ENCODE measurements at places on chromosomes 1 and 21.
A peak's percentile ranks its signal among the peaks of the same experiment; 100 is the strongest.

- no peak for DNase-seq
Measured at GRCh38 chr1:149931212-149931790, 3.7 kb upstream of the SF3B4 start.

- DNase-seq: no peak
Measured at GRCh38 chr1:8159470-8160024, 133.4 kb upstream of the ERRFI1 start.

DNA sequence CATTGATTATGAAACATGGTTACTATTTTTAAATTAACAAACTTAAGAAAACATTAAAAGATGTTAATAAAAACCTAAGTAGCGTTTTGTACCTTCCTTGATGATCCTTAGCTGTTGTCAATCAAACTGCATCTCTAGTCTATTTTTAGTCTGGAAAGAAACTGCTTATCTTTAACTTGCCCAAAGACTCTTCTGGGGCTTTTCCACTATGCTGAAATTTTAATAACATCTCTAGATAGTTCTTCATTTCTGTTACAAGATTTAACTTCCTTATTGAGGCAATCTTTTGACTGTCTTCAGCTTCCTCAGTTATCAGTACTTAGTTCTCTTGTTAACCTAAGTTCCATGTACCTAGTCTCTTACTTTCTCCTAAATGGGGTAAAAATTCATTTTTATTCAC, 135.9 kb upstream of the HMCN1 start:
- no peak for DNase-seq

DNA sequence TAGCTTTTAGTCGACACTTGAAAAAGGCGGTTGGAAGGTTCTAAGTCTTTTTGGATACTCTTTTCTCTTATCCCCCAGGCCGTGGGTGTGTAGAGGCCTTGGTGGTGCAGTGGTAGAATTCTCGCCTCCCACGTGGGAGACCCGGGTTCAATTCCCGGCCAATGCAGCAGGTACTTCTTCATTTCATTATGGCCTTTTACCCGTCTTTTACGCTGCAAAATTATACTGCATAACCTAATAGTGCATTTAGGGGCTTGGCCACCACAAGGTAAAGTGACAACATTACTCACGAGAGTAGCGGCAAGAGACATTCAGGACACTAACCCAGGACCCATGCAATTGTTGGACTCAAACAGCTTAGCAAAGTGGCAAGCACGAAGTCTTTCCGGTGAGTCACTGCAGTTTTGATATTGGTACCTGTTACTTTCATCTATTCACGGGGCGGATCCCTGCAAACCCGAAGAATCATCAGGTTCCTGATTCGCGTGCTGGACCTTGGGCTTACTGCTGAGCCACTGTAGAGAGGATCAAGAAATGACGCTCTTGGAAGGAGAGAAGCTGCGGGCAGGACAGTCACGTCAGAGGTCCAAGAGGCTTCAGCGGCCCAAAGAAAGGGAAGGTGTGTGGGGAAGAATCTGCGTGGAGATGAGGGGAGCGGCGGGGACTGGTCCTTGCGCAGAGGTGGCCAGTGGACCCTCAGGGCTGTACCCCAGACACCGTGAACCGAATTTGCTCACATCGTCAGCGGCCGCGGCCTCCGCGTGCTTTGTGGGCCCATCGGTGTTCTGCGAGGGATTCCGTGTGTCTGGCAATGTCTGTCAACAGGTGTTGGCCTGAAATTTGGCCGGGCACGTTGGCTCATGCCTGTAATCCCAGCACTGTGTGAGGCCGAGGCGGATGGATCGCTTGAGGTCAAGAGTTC, 12.9 kb upstream of the RNU1-4 start:
- peak; percentile 67 for DNase-seq

DNA sequence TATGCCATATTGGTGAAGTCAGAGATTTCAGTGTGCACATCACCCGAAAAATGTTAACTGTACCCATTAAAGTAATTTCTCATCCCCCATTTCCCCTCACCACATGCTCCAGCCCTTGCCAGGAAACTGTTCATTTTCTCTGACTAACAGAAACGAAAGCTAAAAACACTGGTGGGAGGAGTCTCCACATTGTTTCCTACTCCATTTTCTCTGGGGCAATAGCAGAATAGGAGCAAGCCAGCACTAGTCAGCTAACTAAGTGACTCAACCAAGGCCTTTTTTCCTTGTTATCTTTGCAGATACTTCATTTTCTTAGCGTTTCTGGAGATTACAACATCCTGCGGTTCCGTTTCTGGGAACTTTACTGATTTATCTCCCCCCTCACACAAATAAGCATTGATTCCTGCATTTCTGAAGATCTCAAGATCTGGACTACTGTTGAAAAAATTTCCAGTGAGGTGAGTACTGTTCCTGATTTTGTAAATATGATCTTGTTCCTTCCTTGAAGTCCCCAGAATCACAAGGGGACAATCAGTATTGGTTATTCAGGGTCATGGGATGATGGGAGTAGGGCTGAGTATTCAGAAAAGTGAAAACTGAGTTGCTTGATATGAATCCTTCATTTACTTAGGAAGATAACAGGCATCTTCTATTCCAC, at the start of gene IFI16:
TSS of gene IFI16 (plus strand) at position 204 of the 658 bp plus-strand sequence. CDS start 4,774 bp downstream, outside the sequence.
- peak; percentile 35 for DNase-seq

DNA sequence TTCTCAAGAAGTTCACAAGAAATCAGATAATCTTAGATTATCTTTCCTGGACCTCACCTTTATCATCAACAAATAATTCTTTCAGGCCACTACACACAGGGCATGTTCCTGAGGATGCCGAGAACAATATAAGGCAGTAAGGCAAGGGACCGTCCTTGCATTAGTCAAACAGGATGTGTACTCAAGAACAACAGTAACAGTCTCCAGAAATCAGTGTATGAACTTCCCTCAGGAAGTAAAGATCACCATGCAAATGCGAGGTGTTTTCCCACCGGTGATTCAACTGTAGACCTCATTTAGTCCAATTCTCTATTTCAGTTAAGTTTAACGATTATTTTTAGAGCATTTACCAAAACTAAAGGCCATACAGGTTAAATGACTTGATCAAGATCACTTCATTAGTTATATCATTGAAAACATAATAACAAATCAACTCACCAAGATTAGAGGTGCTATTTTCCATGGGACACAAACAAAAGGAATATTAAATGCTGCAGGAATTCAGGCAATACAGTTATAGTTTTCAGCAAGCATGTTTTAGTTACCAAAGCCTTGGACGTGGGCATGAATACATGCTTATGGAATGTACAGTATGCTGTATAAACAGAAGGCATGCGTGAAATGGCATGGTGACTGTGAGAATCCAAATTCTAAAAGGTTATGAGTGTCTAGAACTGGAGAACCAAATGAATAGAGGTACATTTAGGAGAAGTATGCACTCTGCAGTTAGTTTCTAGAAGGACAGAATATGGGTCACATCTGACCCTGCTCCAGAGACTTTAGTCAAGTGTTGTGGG, 145.2 kb downstream of the TNR start:
- DNase-seq: no peak

GRCh38 chr1:192158181-192158580, at the start of gene RGS18:
RGS18 (plus strand) TSS chr1:192158462; CDS start chr1:192158638, 176 bp downstream.
- DNase-seq: no peak

DNA sequence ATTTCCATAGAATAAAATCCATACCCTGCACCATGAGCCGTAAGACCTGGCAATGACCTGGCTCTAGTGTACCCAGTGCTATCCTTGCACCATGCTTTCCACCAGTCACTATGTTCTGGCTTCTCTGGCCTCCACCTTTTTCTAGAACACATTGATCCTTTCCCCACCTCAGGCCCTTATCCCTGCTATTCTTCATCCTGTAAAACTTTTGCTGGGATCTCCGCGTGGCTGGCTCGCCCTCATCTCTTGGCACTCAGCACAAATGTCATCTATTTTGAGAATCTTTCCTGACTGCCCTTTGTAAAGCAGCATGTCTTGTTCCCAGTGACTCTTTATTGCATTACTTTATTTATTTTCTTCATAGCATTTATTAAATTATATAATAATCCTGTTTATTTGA, 169.8 kb upstream of the B3GALT2 start:
- no peak for DNase-seq

DNA sequence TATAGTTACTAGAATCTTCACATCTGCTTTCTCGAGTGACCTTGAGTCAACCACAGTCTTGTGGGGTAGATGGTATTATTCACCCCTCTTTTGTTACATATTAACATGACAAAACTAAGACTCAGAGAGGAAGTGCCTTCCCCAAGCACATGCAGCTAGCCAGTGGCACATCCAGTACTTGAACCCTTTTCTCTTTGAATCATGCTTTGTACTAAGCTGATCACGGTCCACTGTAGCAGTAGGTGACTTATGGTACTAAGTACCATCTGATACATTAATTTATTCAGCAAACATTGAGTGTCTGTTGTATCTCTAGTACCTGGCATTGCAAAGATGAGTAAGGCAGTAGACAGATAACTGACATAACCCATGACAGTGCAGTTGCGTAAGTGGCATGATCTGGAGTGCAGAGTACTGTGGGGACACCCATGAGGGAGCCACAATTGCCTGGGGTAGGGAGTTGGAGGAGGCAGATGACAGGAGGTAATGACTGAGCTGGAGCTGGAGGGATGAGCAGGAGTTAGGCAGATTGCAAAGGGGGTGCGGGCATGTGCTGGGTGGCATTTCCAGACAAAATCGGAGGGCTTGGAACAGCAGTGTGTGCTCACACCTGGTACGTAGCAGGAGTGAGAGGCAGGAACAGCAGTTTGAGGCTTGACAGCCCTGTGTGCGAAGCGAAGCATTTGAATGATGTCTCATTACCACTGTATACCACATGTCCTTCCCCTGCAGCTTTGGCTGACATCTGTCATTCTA, 29.8 kb downstream of the UCK2 start:
- no peak for DNase-seq

All from stimulated activated CD4-positive, alpha-beta T cell treated with anti-CD3 and anti-CD28 coated beads, Interleukin-2, amount 100 ng/mL, for 24 hours (primary cell).